ENCODE measurements at places on chromosomes 4 and X. TPM values are rescaled to one million over a fixed set of nuclear protein-coding genes. Genes with fewer than 3 reads are reported as not detected.

DNA sequence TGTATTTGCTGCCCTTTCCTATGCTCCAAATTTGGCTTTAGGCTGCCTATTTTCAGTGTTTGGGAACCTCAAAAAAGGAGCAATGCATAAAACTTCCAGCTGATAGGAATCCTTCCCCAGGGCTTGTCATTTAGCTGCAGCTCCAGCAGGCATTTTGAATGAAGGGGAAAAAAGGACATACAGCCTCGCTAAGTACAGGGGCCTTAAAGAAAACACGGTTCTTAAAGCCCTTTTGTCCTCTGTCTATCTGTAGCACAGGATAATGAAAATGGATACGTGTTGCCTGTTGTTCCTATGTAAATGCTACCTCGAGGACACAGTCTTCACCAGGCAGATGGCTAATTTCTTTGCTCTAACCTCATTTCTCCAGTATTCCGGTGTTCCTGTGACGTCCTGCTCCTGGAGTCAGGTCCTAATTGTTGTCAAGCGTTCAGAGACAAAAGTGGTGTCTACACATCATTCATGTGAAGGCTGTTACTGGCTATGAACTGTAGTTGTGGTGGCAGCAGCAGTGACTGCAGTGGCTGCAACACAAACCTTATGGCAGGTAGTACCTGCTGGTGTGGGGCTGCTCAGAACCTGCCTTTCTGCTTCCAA lies 117.4 kb downstream of the MGST2 start:
- no peak for DNase-seq

DNA sequence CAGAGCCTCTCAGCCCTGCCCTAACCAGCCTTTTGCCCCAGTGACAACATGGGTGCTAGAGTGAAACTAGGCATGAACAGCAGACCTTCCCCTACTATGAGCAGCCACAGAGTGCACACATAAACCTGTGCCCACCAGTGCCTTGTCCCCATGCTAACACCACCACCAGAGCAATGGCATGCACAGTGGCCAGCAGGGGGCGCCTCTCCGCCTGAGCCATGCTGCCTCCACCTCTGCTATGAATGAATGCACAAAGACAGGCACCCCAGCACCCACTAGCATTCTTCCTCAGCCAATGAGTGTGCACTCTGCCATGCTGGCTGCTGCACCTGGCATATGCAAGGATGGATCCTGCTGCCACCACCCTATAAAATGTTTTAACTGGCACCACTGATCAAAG lies 286.9 kb upstream of the FGF16 start:
- DNase-seq = peak; percentile 27

DNA sequence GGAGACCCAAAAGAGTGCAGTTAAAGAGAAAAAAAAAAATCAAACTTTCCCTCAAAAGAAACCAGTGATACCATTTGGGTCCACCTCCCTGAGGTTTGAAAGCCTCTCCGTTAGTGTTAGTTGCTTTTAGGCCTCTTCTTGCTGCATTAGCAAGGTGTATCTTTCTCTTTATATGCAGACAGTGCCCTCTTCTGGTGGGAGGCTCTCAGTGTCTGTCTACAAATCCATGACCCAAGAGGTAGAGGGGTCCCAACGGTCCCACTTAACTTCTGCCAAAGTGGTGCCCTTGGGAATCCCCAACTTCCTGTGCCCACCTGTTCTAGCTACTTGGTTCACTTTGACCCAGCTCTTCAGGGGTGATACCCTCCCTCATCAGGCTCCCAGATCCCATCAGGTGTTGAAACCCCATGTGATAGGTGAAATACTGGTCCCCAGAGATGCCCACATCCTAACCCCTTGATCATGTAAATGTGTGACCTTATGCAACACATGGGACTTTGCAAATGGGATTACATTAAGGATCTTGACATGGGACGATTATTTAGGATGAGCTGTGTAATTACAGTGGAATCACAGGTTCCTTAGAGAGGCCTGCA lies 63.7 kb upstream of the CD99 start:
- peak; percentile 51 for DNase-seq

The TMSB15A gene
- 1.1 TPM for total RNA-seq

The RTL9 gene
- not detected for total RNA-seq

DNA sequence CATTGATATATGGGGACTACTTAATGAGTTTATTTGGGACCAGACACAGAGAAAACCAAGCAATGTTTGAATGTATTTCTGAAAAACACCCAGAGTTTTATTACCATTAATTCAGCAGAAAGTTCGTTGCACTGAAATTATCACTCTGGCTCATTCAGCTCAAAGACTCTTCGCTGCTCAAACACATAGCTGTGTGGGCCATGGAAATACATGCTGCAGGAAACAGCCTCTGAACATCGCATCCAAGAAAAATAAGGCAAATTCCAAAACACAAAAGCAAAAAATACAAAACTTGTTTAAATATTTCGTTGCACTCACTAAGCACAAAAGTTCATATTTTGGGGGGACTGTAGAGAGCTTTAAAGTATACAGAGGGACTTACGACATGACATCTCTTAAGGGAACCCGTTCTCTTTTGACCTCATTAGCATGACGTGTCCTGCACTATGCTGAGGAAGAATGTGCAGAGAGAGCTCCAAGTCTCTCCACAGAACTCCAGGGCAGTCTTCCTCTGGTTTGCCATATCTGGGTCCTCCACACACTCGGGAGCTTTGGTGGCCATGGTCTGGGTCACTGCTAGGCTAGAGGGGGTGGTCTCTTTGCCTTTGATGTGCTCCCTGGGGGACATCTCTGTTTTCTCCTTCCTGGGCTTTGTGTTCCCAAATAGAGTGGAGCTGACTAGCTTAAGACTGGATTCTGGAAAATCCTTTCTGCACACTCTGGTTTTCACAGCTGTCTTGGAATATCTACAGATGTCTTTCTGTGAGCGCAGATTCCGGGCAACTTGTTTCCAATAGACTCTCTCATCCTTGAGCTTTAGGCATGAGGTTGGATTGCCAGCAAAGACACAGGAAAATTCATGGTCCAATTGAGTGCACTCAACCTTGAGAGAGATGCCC lies 2.8 kb downstream of the FGFBP1 start:
- no peak for DNase-seq

- no peak for DNase-seq
Observed at GRCh38 chr4:78806943-78807460, 30.9 kb downstream of the BMP2K start.

- no peak for DNase-seq
Observed at GRCh38 chrX:110142096-110142495, 139.2 kb downstream of the TMEM164 start.

The SLITRK4 gene
- 0.20 TPM for total RNA-seq

GRCh38 chr4:113604955-113605354 lies 156.6 kb downstream of the CAMK2D start:
- no peak for DNase-seq

The TMPRSS11D gene
- total RNA-seq = under 0.01 TPM

DNA sequence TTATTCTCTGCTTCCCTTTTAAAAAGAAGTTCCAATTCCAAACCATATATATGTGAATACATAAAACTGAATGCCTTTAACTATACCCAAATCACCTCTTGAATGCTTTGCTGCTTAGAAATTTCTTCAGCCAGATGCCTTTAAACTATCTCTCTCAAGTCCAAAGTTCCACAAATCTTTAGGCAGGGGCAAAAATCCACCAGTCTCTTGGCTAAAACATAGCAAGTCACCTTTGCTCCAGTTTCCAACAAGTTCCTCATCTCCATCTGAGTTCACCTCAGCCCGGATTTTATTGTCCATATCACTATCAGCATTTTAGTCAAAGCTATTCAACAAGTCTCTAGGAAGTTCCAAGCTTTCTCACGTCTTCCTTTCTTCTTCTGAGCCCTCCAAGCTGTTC lies 49.8 kb downstream of the SULT1B1 start:
- DNase-seq = no peak

- peak; percentile 17 for DNase-seq
Observed at GRCh38 chr4:131091896-131092295, 1995.9 kb downstream of the C4orf33 start.

GRCh38 chrX:107747596-107748161 lies 27.9 kb downstream of the TSC22D3 start:
- no peak for DNase-seq

DNA sequence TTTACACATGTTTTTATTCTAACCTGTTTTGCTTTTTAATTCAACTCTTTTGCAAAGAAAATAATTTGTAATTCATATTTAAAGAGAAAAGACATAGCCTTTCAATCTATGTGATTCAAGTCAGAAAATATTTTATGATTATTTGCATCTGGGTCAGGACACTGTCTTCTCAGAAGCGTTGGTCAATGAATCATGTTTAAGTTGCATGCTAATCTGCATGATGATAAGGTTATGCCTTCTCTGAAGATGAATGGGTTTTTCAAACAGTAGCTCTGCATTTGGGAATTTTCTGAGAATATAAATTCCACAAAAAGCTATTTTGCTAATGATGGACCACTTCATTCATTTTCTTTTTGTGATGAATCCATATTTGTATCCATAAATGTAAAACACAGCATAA lies 282.5 kb downstream of the TMA16 start:
- DNase-seq = no peak

DNA sequence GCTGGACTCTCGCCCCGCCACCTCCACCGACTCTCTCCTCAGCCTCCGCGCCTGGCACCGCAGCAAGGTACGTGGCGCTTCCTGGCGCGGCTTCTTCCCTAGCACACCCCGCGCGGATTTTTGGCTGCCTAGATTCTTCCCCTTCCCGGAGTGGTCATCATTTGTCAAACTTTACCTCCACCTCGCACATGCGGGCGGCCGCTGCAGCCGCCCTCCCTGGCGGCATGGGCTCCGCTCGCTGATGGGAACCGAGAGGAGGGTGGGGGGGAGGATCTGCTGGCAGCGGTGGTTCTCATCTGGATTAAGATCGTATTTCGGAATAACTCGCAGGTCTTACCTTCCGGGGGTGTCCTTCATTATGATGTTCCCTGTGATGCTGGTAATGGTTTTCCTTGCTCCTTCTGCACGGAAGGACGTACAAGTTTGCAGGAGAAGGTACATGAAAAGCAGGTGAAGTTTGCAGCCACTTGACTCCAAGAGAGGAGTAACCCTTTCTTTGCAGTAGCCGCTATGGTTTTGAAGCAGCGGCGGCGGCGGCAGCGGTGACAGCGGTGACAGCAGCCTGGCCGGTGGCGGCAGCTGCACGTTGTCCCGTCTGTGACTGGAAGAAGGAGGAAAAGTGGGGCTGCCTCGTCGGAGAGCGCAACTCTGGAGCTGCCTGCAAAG lies 2183.9 kb upstream of the TENM3 start:
- DNase-seq = no peak

DNA sequence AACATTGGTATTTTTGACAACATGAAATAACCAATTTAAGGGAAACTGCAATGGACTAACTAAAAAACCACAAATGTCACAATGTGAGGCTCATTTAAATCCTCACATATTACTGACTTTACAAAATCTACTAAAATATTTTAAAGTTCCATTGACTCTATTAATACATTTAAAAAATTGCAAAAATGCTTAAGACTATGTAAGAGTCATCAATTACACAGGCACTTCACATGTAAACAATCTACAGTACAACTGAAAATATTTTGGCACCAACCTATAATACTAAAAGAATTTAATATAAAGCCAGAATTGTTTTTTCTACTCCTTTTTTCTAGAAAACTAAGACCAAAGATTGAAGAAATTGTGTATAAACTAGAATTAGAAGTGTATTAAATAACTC lies 76.8 kb upstream of the RBMXL3 start:
- DNase-seq = no peak

- DNase-seq = no peak
Observed at GRCh38 chr4:132918096-132918495, 231.0 kb upstream of the PCDH10 start.

The DDIT4L gene
- 2.6 TPM for total RNA-seq

DNA sequence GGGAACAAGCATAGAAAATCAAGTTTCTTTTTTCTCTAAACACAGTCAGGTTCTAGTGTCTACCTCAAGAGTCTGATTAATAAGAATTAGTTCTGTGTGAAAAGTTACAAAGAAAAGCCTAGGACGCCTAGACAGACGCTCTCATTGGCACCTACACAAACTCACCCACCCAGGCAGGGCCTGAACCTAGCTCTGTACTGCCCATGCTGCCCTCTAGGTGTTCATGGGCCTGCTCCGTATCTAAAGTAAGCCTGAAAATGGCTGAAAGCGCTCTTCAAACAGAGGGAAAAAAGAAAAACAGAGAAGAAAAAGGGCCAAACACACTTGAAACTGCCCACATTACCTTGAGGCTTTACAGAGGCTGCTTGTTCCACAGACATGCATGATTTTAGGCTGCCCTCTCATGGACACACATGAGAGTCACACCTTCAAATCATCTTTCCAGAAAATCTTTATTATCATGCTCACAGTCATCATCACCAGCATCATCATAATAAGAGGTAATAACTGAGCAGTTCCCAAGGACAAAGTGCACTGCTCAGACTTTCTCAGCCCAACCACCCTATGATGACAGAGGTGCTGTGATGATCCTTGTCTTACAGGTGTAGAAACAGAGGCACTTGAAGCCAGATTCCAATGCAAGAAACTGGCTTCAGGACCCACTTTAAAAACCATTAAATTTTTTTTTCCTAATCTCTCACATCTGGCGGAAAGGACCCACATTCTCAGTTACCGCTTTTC lies 49.6 kb downstream of the MAP7D2 start:
- peak; percentile 50 for DNase-seq

DNA sequence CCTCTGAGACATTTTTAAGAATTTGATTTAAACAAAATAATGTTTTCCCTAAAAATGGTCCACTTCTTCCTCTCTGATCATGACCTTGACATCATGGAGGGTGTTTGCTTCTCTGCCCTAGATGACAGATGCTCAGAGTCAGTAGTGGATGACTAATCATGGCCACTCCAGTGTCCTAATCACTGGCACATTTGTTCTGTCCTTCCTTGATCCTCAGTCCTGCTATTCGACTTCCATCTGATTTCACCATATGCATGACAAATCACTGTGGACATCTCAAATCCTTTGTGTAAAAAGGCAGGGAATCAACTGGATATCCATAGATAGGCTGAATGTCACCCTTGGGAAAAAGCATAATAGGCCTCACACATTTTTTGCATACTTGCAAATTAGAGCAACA lies 9.0 kb downstream of the CRMP1 start:
- no peak for DNase-seq

DNA sequence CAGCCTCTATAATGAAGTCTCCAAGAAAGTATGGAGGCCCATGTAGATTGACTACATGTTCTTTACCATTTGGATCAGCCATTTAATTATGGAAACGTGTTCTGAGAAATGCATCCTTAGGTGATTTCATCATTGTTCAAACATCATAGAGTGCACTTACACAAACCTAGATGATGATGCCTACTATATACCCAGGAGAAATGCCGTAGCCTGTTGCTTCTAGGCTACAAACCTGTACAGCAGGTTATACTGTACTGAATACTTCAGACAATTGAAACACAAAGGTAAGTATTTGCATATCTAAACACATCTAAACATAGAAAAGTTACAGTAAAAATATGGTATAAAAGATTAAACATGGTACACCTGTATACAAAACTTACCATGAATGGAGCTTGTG lies 186.5 kb upstream of the FSTL5 start:
- DNase-seq = no peak
